CD4-positive, alpha-beta T cell (primary cell): ENCODE measurements at places on chromosomes 1 and 21. TPM values are rescaled to one million over a fixed set of nuclear protein-coding genes. Genes with fewer than 3 reads are reported as not detected.

DNA sequence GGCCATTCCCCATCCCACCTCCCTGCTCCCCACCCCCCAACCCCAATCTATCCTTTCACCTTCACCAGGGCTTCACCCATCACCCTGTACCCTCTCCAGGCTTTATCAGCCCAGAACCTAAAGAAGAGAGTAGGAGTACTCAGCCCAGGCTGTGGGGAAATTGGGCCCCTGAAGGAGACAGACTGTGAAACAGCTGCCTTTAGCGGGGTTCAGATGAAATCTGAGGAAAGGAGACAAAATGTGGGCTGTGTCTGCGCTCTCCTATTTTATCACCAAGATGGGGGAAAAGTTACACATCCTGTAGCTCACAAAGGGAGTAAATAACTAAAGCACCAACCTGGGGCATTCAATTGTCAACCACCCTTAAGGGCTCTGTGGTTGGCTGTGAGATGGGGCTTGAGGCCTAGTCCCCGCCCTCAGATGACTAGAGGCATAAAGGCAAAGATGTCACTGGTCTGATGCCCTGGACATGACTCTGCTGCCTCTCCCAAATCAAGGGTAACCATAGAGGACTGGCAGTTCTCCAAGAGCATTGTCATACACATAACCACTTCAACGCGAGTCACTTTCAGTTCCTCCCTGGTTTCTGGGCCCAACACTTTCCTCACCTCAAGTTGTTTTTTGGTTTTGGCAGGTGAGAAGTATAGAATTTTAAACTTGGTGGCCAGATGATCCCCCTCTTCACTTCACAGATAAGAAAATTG, 30.0 kb downstream of the SLC27A3 start:
- DNase-seq, result peak; percentile 92

- peak; percentile 11 for DNase-seq
Observed at GRCh38 chr1:204410688-204411450, 748 bp downstream of the PPP1R15B start.

- no peak for DNase-seq
Observed at GRCh38 chr21:44910229-44911067, 10.3 kb downstream of the ITGB2 start.

The GPATCH4 gene
- total RNA-seq, result 35.3 TPM

The PMF1 gene
- 58.0 TPM for total RNA-seq

DNA sequence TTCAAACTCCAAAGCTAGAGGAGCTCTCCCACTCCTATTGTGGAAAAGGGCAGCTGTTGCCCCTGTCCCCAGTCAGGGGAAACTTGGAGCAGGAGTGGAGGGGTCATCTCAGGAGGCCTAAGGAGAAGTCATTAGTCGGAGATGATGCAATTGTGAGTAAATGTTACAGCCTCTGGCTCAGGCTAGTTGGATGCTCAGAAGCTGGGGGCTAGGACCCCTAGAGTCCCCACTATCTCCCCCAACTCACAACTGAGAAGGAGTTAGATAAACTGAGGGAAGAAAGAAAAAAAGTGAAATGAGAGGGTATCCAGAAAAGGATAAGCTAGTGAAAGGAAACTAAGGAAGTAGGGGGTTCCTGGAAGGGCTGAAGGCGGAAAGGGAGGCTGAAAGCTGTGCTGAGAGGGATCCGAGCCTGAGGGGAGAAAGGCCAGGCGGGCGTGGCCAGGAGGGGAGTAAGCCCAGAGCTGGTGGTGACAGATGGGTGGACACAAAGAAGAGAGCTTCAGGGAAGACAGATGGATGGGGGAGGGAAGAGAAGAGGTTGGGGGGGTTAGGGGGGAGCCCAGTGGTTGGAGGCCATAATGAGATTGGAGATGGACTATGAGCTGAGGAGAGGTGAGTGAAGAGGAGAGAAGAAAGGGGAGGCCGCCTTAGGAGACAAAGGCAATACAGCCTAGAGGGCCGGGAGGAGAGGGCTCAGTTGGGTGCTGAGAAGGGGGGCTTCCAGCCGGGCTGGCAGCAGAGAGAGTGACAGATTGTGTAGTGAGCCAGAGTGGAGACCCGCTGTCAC, 4.5 kb upstream of the NHLH1 start:
- DNase-seq, result no peak

DNA sequence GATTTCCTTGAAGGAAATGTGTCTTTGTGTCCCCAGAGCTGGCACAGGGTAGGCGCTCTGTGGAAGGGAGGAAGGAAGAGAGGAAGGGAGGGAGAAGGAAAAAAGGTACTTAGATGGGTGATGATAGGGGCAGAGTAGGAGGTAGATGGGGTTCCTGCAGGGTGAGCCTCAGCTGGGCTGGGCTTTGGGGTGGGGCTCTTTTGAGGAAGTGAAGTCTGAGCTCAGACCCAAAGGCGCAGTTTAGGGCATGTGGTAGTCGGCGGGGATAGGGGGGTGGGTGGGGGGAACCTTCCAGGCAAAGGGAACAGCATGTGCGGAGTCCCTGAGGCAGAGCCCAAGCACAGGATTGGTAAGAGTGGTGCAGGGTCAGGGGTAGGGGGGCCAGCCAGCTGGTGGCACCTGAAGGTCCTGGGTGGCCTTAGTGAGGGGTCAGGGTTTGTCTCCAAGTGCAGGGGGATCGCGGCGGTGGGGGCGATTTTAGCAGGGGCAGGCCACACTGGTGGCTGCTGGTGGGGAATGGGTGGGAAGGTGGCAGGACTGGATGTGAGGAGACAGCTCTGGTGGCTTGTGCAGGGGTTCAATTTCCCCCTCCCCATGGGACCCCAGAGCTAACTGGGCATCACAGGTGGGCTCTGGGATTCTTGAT, 8.4 kb upstream of the HTR6 start:
- DNase-seq, result no peak

DNA sequence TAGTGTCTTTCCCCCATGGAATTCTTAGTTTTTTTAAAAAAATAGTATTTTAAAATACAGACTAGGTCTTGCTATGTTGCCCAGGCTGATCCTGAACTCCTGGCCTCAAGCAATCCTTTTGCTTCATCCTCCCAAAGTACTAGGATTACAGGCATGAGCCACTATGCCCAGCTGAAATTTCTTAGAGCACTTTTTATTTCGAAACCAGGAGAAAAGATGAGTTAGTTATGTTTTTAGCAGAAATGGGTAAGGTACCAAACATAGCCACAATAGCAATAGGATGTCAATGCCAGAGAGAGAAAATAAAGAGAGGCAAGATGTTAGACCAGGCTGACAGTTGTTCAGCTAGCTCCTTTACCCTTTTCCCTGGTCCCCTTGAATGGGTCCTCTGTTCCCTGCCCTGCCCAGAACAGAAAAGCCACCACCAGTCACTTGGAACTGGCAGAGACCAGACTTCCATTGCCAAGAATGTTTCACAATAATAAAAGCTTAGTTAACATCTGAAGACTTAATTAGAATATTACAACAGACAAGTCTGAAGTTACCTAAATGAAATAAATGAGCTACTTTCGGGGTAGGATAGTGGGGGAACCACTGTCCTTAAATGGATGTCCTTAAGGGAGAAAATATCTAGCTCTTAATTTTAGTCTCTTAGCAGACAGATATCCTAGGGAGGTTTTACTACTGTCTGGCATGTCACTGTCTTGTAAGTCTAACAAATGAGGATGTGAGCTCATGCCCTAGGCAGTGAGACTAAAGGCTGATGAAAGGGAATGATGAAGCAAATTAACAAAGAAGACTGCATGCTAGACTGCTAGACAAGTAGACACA, 54.3 kb downstream of the ABL2 start:
- DNase-seq, result no peak
